Mammary epithelial cell (primary cell): ENCODE measurements at places on chromosomes 13 and 19. TPM values are rescaled to one million over a fixed set of nuclear protein-coding genes. Genes with fewer than 3 reads are reported as not detected.

The DNMT1 gene
- total RNA-seq, result 71.8 and 139 TPM in 2 replicates

The PDX1 gene
- total RNA-seq, result not detected

The SF3A2 gene
- 21.0 TPM for total RNA-seq

The MTUS2 gene
- 0.16 TPM in 1 of 2 replicates, not detected in the other for total RNA-seq

The OR7C1 gene
- not detected for total RNA-seq

The ZNF296 gene
- total RNA-seq, result not detected

The CD79A gene
- not detected for total RNA-seq

The KIR3DL1 gene
- total RNA-seq, result not detected in 2 replicates

The DAND5 gene
- under 0.01 TPM for total RNA-seq

The SYT3 gene
- total RNA-seq, result not detected

The OR4F17 gene
- not detected for total RNA-seq

The BCL2L12 gene
- total RNA-seq, result 25.3 and 43.1 TPM in 2 replicates

The GZMM gene
- not detected in 2 replicates for total RNA-seq

The ZNF180 gene
- 7.2 TPM for total RNA-seq

The FCAR gene
- total RNA-seq, result not detected

The TFDP1 gene
- total RNA-seq, result 57.8 TPM

The USHBP1 gene
- total RNA-seq, result not detected

The HPN gene
- not detected in 2 replicates for total RNA-seq

The C19orf85 gene
- not detected in 2 replicates for total RNA-seq

The BRSK1 gene
- total RNA-seq, result 1.5 TPM

The SH2D3A gene
- total RNA-seq, result 95.1 and 109 TPM in 2 replicates

The NPAS1 gene
- 0.71 and 1.1 TPM in 2 replicates for total RNA-seq

The LAIR2 gene
- total RNA-seq, result not detected

The LAIR1 gene
- total RNA-seq, result not detected

The PGLYRP2 gene
- not detected in 2 replicates for total RNA-seq

The CGB8 gene
- not detected for total RNA-seq

The LILRA5 gene
- not detected for total RNA-seq

The FCHO1 gene
- 1.7 TPM for total RNA-seq

The ZNF528 gene
- total RNA-seq, result 16.1 and 23.8 TPM in 2 replicates

The N4BP2L2 gene
- total RNA-seq, result 102 and 121 TPM in 2 replicates

The VAV1 gene
- total RNA-seq, result 0.96 and 1.0 TPM in 2 replicates

The ZNF547 gene
- total RNA-seq, result 2.3 and 2.5 TPM in 2 replicates

The GFY gene
- not detected for total RNA-seq

The ITM2B gene
- 187 TPM for total RNA-seq

The ZNF506 gene
- 20.7 TPM for total RNA-seq

The ZNF738 gene
- total RNA-seq, result 4.4 and 8.2 TPM in 2 replicates

The KLHL1 gene
- not detected for total RNA-seq

The ZNF77 gene
- total RNA-seq, result 5.7 TPM

The ZNF610 gene
- total RNA-seq, result 0.64 and 0.83 TPM in 2 replicates

The GNA15 gene
- total RNA-seq, result 100 and 110 TPM in 2 replicates

The SELENOV gene
- total RNA-seq, result not detected

The CDADC1 gene
- 2.7 TPM for total RNA-seq

The TMEM38A gene
- total RNA-seq, result 2.9 and 3.5 TPM in 2 replicates

The FFAR2 gene
- total RNA-seq, result not detected

The POU4F1 gene
- total RNA-seq, result not detected
